Colonic mucosa (tissue), 4 donors: ENCODE measurements at places on chromosomes 1 and 21. TPM values are rescaled to one million over a fixed set of nuclear protein-coding genes. Genes with fewer than 3 reads are reported as not detected.

The OR2T8 gene
- not detected for total RNA-seq

The PRUNE1 gene
- total RNA-seq = 20.4 TPM

DNA sequence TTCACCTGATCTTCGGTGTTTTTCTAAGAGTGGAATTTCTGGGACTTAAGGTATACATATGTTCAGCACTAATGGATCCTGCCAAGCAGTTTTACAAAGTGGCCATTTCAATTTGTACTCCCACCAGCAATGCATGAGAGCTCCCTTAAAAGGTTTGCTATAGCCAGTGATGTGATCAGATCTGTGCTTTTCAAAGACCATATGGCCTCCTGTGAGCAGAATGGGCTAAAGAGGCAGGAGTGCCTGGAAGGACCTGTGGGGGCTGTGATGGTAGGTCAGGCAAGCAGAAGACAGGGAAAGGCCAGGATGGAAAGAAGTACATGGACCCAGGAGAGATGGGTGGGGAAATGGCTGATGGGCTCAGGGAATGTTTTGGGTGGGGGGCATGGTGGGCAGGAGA is 252.7 kb downstream of the DISC1 start:
- no peak for DNase-seq

DNA sequence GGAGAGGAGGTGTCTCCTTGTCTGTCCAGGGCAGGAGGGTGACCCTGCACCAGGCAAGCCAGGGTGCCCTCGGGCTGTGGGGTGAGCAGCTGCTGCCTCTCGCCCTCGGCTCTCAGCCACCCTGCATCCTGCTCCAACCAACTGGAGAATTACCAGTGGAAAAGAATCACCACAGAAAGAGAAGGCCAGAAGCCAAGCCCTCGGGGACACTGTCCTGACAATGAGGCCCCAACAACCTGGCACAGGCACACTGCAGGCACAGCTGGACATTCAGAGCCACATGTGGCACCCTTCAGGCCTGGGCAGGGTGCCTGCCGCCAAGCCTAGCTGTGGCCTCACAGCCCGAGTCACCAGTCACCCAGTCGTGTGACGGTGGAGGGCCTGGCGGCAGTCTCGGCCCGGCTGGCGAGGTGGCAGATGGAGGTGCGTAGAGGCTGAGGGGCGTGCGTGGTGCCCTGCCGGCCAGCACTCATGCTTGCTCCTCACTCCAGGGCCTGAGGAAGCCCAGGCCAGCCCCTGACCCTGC is 12.0 kb downstream of the MEGF6 start:
- DNase-seq = no peak

- no peak for DNase-seq
Measured at GRCh38 chr21:44079846-44080245, 27.4 kb upstream of the PWP2 start.

The IGSF5 gene
- total RNA-seq = 0.64 TPM

DNA sequence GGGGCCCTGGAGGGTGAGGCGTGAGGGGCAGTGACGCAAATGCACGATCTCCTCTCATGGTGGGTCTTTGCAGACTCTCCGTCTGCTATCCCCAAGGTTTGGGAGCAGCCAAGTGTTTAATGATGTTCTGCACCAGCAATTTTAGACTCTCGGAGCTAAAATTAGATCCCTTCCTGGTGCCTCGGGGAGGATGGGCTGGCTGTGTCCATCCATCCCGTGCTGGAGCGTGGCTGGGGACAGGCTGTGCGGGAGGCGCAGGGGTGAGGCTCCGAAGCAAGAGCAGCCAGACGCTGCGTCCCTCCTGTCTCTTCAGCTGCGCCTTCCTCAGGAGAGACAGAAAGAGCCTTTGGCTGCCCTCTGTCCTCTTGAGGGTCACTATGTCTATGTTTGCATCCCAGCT is 387.6 kb downstream of the CAMTA1 start:
- DNase-seq = no peak

- no peak for DNase-seq
Measured at GRCh38 chr1:14896381-14897079, 257.0 kb upstream of the TMEM51 start.

DNA sequence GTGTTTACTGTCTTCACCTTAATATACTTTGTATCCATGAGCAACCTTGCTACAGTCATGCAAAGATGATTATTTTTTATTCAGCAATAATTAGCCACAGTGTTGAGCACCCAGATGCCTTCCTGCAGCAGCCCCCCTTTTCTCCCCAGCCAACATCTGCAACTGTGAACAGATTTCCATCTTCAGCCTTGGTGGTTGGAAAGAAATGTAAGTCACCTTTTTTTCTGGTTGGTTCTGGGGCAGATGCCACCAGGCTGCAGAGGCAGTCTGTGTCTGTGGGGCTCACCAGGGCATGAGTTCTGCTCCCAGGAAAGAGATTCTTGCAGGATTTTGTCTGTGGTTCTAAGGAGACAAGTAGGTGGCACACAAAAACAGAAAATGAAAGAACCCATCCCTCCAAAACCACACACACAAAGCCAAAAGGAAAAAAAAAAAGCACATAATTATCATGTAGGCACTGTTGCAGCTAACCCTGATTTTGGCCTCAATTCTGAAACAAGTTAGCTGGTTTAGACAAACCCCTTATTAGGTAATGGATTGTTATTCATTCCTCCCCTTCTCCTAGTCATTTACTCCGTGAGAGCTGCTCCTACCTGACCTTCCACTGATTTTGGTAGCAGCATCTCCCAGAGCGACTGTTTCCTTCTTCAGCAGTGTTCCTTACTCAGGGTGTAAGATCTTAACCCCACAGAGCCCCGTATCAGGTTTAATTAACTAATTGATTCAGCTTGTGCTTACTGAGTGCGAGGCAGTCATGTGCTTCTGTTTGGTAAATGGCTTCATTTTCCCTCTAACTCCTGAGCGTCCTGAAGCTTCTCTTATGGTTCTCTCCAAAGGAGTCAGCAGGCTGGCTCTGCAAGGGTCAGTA is 36.5 kb downstream of the GALNT2 start:
- no peak for DNase-seq

DNA sequence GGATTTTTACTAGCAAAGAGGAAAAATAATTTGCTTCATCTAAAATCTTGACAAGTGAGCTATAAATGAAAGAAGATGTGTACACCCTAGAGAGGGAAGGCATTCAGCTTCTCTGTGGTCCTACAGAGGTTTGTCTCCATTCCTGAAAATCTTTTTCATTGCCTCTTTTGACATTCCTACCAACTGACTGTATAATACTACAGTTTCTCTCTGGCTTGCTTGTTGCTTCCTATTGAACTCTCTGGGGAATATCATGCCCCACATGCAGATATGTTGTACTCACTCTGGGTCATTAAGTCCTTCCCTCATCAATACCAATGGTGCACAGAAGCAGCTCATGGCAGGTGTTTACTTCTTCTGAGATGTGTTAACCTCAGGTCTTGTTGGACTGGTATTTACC is 371.2 kb upstream of the PLXNA2 start:
- DNase-seq = no peak

DNA sequence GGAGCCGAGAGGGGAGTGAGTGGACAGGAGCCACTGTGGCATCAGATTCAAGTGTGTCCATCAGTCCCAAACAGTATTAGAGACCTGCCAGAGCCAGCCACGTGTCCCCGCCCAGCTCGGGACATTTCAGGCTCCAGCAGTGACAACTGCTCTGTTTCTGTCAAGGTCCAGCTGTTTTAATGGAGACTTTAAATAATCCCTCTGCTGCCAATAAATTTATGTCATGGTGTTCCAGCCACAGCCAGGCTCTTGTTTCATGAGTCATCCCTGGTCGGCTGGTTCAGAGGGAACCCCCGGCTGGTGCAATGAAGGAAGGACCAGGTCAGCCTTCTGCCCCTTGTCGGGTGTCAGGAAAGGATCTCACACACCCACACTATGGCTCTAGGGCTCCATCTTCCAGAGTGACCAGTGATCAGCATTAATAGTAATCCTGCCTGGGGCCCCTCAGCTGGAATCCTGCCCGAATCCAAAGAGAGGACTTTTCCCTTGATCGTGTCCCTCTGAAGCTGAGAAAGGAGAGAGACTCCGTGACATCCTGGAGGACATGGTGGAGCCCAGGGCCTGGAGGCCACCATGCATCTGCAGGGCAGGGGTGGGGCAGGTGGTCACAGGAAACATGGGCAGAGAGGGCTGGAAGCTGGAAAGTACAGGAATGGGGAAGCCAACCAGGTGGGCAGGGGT is 197.3 kb downstream of the MATN1 start:
- no peak for DNase-seq

The RIMS3 gene
- 9.5 TPM for total RNA-seq

DNA sequence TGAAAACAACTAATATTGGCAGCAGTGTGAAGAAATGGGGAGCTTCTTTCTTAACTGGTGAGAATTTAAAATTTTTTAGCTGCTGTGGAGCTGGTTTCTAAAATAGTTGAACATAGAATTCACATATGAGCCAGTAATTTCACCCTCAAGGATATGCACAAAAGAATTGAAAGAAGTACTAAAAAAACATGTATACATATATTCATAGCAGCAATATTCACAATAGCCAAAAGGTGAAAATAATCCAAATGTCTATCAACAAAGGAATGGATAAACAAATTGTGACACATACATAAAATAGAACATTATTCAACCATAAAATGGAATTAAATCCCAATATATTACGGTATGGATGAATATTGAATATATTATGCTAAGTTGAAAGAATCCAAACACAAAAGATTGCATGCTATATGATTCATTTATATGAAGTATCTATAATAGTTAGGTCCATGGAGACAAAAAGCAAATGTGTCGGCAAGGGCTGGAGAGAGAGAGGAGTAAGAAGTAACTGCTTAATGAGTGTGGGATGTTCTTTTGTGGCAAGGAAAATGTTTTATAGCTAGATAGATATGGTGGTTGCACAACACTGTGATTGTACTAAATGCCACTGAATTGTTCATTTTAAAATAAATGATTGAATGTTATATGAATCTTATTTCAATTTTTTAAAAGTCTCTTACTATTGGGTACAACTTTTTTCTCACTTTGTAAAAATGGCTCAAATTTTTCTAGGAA is 14.8 kb upstream of the COL11A1 start:
- DNase-seq = no peak

DNA sequence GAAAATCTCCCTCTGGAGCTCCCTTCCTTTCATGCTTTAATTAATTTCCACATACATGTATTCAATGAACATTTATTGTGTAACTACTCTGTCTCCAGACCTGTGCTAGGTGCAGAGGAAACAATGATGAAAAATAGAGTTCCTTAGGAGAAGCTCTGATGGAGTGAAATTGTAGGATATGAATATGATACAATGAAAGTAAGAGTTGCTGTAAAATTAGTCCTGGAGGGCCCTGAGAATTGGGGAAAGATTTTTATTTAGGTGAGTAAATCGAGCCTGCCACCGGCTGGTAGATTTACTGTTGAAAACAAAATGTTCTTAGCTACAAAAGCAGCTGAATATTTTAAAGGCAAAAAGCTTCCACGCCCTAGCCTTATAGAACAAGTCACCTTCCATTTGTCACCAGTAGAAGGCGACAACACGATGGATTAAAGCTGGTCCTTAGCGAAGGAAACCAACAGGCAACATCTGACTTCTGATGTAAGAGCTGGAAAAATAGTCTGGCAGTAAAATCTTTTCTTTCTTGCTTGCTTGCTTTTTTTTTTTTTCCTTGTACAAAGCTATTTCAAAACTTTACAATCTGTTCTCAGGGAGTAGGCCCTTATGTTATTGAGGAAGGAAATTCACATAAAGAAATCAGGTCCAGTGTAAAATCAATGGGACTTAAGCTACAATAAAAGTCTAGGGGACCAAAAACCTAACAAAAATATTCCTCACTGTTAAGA is 82.0 kb upstream of the ROR1 start:
- DNase-seq = peak; percentile 82

GRCh38 chr1:185108321-185108720 is 48.4 kb downstream of the TRMT1L start:
- DNase-seq = no peak

The APOBEC4 gene
- not detected for total RNA-seq

The CD1D gene
- 4.6 TPM for total RNA-seq

The KIF17 gene
- total RNA-seq = 0.27 TPM

The OR2T3 gene
- not detected for total RNA-seq

DNA sequence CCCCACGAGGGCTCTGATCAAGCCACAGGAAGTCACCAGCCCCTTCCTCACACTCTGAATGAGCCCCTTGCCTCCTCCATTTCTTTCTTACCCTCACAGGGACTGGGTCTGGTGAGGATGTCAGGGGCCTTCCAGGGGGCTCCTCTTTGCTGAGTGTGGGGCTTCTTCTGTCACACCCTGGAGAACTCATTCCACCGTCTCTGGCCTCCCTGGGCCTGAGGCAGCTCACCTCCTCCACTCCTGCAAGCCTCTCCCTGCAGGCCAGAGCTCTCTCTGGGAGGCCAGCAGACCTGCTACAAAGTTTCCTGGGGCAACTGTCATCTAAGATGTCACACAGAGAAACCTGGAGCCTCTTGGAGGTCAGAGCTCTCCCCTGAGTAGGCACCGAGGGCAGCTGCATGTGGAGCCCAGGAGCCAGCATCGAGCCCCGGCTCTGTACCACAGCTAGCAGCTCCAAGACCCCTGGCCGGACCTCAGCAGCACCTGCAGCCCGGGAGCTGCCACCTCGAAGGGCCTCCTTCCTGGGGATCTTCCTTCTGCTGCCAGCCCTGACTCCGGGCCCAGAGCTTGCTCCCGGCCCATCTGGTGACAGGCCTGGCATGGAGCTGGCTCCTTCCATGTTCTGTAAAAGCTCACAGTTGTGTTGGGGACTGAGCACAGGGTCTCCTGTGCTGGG is 1.1 kb downstream of the SPOCD1 start:
- no peak for DNase-seq

DNA sequence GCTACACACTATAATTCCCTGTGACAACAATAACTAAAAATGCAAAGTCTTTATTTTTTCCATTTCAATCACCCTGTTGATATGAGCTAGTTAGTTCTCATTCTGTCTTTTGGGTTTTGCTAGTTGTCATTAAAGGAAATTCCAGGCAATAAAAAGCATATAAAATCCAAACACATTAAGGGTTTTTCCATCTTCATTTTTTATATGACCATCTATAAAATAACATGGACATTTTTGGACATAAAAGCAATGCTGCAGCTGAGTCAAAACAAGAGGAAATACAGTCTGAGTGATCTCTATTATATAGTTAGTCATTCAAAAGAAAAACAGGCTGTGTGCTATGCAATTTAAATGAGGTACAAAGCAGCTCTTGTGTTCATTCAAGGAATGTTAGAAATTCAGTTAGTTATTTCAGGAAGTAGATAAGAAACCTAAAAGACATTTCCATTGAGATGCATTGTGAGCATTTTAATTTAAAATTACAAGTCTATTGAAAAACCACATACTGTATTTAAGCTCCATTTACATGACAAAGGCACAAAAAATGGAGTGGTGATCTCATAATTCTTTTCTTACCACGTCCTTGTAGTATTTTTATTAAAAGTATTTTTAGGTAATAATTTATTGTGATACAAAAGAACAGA is 67.3 kb upstream of the BCL10 start:
- DNase-seq = no peak

GRCh38 chr1:182786995-182787324 is 2.6 kb upstream of the NPL start:
- DNase-seq = no peak

- DNase-seq = peak; percentile 72
Measured at GRCh38 chr1:26786437-26787380, 1.0 kb upstream of the PIGV start.
